ENCODE measurements at places on chromosomes 3 and 15. TPM values are rescaled to one million over a fixed set of nuclear protein-coding genes. Genes with fewer than 3 reads are reported as not detected.

DNA sequence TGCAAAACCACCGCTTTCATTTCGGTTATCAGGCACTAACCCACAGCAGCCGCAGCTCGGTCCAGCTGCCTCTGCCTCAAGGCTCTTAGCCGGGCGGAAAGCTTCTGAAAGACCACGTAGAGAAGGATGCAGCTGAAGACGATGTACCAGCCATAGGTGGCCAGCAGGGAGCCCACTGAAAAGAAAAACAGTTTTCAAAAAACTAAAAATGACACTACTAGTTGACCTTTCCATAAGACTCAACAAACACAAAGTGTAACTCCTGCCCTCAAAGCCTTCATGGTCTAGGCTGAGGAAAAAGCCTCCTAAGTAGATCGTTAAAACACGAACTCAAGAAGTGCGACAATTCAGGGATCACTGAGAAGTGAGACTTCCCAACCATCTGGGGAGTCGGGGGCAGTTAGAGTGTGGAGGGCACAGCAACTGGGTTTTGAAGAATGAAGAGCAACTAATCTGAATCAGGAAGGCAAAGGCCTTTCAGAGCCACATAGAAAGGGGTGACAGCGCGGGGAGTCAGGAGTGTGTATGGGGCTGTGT, 716 bp downstream of the SELENOS start:
- no peak for DNase-seq

DNA sequence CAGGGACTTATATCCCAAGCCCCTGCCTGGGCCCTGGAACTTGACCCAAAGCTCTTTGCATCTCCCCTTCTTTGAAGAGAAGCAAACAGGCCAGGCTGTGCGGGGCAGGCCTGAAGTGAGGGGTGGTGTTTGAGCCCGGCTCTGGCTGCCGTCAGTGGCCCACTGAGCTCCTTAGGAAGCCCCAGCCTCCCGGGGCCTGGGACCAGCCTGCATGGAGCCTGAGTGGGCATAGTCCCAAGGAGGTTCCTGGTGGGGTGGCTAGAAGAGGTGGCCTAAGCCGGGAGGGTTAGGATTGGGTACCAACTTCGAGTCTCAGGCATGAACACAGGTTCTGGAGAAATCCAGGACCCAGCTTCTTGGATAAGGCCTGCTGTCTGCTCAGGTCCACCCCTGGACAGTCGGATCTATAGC, 6.4 kb downstream of the TMIE start:
- no peak for DNase-seq

CCR1 gene
- 10.7 TPM for total RNA-seq

DNA sequence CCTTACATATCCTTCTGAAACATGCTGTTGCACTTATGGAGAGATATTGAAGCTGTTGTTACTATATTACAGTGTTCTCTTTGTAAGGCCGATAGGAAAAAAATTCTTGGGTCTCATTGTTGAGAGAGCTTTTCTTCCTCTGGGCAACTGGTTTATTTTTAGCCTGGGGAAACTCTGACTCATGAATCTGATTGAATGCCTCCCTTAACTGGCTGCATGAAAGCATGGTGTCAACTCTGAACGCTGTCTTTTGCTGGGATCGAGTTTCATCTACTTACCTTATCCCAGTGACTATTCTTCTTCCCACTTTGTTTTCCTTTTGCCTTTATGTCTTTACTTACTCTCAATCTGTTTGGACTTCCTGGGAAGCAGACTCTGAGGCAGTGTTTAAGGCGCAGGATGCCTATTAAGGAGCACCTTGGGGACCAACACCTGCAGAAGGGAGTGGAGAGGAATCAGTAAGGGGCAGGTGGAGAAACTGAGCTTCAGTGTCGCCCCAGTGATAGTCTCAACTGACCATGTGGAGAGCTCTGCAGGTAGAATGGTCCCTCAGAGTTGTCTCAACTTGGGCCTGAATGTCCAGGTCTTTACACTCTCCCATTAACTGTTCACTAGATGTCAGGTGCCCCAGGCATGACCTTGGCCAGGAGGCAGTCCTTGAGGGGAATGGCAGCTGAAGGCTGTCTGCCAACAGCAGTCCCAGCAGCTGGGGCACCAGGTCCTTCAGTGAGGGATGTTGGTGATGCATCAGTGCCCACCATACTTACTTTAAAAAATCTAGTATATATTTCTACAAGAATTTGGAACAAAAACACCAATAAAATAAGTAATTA, 88.9 kb upstream of the CCNL1 start:
- DNase-seq, result no peak

GRCh38 chr3:154168998-154169795, 48.0 kb downstream of the ARHGEF26 start:
- DNase-seq, result no peak

- DNase-seq, result no peak
These were observed 80.0 kb downstream of the THSD4 start for GRCh38 chr15:71195242-71195641.

DNA sequence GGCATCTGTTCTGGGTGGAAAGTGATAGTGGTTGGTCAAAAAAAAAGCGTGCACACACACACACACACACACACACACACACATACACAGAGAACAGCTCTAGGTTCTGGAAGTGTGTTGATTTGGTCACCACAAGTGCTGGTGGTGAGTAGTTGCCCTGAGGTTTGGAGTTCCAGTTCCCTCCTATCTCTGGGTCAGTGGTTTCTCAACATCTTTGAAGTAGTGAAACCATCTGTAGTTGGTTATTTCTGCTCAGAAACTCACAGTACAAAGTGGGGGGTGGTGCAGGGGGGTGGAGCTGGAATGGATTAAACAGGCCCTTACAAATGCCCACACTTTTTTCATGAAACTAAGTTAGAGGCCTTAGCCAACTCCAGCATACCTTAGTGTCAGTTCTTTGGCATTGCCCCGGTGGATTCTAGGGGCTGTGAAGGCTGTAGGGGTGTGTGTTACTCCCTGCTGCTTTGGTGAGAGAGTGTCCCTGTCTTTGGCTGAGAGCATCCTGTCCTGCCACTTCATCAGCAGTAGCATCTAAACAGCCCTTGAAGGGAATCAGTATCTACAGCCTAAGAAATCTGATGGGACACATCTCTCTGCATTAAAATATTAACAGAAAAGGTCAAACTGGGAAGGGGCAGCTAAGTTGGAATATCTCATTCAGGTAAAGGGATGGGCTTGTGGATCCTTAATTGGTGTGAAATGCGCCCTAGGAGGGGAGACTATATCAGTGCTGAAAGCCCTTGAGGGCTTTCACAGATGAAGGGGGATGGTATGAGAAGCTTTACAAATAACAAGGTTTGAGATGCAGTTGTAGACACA, 20.6 kb downstream of the SMAD3 start:
- DNase-seq, result no peak

- no peak for DNase-seq
These were observed 66.2 kb downstream of the RASA2 start for GRCh38 chr3:141553055-141553454.

FAM81A gene
- 0.05 TPM for total RNA-seq

DNA sequence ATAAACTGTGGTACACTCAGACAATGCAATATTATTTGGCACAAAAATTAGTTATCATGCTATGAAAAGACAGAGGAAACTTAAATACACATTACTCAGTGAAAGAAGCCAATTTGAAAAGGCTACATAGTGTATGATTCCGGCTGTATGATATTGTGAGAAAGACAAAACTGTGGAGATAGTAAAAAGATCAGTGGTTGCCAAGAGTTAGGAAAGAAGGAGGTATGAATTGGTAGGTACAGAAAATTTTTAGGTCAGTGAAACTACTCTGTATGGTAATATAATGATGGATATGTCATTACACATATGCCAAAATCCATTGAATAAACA, 458.8 kb upstream of the CBLB start:
- no peak for DNase-seq

ATP10A gene
- 1.8 TPM for total RNA-seq

DNA sequence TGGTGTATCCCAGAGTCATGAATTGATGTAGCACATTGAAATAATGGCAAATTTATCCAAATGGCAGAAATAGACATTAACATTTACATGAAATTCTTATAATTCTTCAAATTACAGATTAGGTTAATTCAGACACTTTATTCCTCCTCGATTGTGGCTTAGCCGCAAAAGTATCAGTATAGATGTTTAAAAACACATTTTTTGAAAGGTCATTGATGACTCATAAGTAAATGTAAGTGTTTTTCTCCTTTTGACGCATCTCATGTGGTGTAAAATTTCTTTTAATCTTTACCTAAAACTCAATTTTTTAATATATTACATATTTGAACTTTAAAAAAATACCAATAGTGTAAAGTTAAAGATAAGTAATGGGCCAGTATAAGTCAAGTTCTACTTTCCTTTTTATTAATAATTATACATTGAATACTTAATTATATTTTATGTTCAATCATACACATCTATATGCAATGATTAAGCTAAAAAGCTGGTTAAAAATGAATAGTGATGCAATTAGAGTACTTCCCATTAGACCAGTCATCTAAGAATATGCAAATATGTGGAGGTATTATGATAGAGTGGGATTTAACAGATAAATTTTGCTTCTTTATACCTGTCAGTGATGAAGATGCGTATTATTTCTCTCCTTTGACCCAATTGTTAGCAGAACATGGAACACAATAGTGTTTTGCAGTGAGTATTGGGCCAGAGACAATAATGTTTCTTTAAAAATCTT, 678.1 kb upstream of the DPPA4 start:
- no peak for DNase-seq

GPR156 gene
- total RNA-seq, result 0.17 TPM
